Natural killer cell (primary cell): ENCODE measurements at places on chromosomes 7 and 10. TPM values are rescaled to one million over a fixed set of nuclear protein-coding genes. Genes with fewer than 3 reads are reported as not detected.

GRCh38 chr10:126166797-126167196 is 221.5 kb downstream of the ADAM12 start:
- H3K36me3 ChIP-seq: no peaks in the 10 kb centered on the region
- H3K27me3 ChIP-seq: no peaks in the 10 kb centered on the region
- no peak for DNase-seq
- H3K27ac ChIP-seq: no peak overlapping the region
- H3K4me3 ChIP-seq: no peak overlapping the region
- H3K4me1 ChIP-seq: no peaks in the 10 kb centered on the region

DNA sequence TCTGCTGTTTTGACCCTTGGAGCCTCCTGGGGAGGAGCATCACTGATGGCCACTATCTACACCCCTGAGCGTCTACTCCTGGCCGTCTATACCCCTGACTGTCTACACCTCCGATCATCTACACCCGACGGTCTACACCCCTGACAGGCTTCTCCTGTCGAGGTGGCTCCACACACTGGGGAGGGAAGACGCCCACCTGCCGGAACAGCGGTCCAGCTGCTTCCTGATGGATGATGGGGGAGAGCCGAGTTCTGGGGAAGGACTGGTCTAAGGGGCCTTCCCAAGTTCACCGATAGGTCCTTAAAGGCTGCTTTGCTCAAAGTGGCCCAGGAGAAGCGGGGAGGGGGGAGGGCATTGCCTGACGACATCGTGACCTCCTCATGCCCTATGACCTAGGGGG is 39.4 kb downstream of the GBX1 start:
- H3K27me3 ChIP-seq: no peaks in the 10 kb centered on the region
- H3K4me1 ChIP-seq: no peaks in the 10 kb centered on the region
- DNase-seq: no peak
- peaks cover 7% of the 10 kb centered on the region for H3K36me3 ChIP-seq

GRCh38 chr7:118350260-118350659 is 125.8 kb downstream of the ANKRD7 start:
- H3K4me3 ChIP-seq: no peak overlapping the region
- H3K27ac ChIP-seq: no peak overlapping the region
- no peaks in the 10 kb centered on the region for H3K4me1 ChIP-seq

DNA sequence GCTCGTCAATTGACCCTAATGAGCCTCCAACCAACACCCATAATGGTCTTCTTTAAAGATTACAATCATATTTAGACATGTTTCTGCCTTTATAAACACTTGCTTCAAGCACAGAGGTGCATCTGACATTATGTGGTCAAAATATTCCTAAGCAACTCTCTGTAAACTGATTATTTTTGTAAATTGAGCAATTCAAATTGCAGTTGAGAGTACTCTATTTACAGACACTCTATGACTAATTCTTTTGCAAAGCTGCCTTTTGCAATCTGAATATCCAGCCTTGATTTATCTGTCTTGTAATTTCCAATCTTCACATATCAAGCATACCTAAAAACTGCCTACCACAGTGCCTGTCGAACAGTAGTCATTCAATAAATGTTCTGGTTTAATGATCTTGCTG is 112.0 kb downstream of the PDE1C start:
- no peak overlapping the region for H3K27ac ChIP-seq
- H3K27me3 ChIP-seq: peaks cover 3% of the 10 kb centered on the region
- no peaks in the 10 kb centered on the region for H3K4me1 ChIP-seq
- DNase-seq: no peak
- H3K4me3 ChIP-seq: no peak overlapping the region

DNA sequence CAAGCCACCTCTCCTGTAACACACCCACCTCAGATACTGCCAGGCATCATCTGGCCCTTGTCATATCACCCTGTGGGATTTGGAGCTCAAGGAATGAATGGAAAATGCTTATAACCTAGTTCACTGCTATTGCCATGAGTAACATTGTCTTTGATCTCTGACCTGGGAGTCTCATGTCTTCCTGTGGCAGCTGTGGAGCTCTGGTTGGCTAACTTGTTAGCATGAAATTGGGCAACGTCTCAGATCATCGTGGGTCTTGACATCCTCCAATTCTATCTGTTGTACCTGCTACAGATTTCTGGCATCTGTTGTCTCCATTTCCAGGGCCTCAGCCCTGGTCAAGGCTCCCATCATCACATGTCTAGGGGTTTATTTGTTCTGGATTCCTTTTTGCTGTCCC is 2.2 kb upstream of the TMEM270 start:
- H3K36me3 ChIP-seq: no peaks in the 10 kb centered on the region
- no peak overlapping the region for H3K4me3 ChIP-seq
- DNase-seq: no peak
- no peaks in the 10 kb centered on the region for H3K27me3 ChIP-seq

- H3K36me3 ChIP-seq: no peaks in the 10 kb centered on the region
- no peak for DNase-seq
- H3K4me1 ChIP-seq: peaks cover 8% of the 10 kb centered on the region
- H3K4me3 ChIP-seq: no peak overlapping the region
- H3K27me3 ChIP-seq: peaks cover 20% of the 10 kb centered on the region
- H3K27ac ChIP-seq: no peak overlapping the region
Observed at GRCh38 chr7:1252540-1253090, 19.9 kb downstream of the UNCX start.

The NAT16 gene
- total RNA-seq: not detected

The MACROH2A2 gene
- total RNA-seq: 0.78 TPM
